ENCODE measurements at places on chromosomes 7 and 10.

GRCh38 chr10:716821-717220, 27.4 kb upstream of the DIP2C start:
- DNase-seq: no peak

- DNase-seq: no peak
These were observed 177.4 kb downstream of the ELFN1 start for GRCh38 chr7:1847260-1848001.

- DNase-seq: no peak
These were observed 137.0 kb downstream of the NRF1 start for GRCh38 chr7:129748356-129749109.

DNA sequence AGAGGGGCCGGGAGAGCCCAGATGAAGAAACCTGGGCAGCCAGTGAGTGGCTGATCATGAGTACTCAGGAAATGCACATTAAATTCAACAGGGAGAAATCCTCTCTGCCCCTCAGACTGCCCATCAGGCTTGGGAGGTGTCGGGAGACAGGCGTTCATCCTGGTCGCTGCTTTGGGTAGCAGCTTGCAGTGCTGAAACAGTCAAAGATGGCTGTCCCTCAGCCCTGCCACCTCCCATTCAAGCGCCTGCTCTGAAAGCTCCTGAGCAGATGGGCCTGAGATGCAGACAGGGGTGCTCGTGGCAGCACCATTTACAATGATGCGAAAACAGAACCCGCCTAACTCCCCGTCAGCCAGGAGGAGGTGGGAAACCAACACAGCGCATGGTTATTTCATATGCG, 3.6 kb upstream of the JAKMIP3 start:
- DNase-seq: no peak

DNA sequence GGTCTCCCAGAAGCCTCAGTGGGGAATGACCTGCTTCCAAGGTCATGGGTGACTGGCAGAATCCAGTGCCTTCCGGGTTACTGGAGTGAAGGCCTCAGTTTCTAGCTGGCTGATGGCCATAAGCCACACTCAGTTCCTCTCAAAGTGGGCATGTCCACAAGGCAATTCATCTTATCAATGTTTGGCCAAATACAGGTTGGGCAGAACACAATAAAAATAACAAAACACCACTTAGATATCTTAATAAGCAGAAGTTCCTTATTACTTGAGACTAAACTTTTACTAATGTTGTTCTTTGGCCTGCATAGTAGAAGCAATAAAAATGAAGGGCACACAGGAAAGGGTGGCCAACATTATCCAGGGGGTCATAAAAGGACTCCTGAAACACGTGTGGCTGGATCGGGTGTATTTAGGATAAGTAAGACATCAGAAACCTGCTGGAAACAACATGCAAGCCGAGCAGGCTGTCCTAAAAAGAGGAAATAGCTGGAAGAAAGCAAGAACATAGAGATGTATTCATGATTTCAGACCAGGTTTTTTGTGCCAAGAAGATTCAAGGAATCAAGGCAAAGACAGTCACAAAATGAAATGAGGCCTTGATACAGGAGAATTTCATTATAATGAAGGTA, 19.6 kb upstream of the AKR1C2 start:
- DNase-seq: no peak

DNA sequence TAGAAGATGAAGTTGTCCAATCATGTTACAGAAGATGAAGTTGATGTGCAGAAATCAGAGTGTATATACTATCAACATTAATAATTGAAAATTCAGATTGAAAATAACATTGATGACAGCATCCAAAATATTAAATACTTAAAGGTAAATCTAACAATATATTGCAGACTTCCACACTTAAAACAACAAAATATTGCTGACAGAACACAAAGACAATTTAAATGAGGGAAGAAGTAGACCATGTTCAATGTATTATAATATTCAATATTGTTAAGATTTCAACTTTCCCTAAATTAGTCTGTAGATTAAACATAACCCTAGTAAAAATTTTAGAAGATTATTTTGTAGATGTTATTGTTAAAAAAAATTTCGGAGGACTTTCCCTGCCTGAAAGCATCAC, 151.9 kb downstream of the PON1 start:
- DNase-seq: no peak

DNA sequence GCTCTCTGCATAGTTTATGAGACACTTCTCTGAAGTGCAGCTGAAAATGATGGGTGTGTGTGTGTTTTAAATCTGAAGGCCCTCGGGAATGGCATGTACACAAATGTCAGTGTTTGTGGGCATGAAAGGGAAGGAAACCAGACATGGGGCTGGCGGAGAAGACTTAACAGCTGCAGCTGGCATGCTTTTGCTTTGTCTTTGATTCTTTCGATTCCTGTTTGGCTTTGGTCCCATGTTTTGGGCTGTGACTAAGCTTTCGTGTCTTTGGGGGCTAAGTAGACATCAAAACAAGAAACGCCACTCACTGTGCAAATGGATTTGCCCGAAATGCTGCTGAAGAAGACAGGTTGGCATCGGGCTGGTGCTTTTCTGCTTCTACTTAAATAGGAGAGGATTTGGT, 179.3 kb downstream of the PFKFB3 start:
- no peak for DNase-seq

GRCh38 chr10:114678820-114679219, 20.7 kb upstream of the ABLIM1 start:
- no peak for DNase-seq

DNA sequence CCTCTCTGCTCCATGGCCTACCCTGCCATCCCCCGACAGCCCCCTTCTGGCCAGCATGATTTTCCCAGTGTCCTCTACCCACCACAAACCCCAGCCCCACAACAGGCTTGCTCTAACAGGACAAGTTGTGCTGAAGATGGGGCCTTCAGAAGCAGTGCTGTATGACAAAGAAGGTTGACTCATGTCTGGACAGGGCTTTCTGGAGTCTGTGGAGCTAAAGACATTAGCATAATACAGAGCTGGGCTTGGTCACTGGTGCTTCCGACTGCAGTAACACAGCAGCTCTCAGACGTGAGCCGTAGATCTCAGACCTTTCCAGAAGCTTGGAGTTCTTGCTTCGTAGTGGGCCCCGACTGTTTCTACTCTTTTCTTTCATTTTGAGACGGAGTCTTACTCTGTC, 100.5 kb downstream of the GTF2IRD1 start:
- no peak for DNase-seq

DNA sequence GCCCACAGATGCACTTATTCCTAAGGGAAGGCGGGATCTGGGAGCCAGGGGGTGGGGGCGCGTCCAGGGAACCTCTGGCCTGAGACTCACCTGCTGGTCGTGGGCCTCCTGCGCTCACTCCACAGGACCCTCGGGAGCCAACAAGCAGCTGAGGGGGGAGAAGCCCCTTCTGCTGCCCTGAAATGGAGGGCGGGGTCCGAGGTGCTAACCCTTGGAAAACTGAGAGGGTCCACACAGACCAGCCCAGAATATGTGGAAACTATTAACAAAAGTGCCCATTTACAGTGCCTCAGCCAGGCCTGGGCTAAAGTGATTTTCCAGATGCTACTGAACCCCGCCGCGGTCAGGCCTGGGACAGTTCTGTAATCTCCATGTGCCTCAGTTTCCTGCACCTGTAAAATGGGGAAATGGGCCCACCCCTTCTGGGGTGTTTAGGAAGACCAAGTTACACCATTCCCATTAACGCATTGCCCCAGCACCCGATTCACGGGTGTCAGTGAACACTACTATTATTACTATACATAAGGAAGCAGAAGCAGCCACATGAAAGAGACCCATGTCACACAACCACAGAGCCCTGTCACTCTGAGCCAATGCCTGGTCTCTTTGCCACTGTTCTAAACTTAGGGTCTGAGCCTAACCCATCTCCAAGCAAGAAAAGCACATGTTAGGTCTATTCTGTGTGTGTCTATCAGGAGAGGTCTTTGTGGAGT, 630 bp upstream of the VSTM4 start:
- DNase-seq: no peak

- no peak for DNase-seq
These were observed 37.6 kb upstream of the TCF7L2 start for GRCh38 chr10:112912410-112912928.

DNA sequence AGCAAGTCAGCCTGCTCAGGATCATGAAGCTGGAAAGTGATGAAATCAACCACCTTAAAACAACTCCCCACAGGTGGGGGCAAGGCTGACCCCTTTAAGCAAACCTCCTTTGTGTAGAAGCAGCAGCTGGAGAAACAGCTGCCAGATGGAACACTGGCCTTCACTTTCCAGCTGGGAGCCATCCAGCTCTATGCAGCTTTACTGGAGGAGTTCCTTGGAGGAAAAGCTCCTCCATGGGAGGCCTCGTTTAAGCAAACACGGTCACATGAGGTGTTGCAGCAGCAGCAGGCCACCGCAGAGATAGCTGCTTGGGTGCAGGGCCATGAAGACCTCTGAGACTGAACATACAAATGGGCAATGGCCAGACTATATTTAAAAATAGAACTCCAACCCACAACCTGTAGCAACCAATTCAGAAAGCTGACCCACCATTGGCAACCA, 13.0 kb upstream of the DLG5 start:
- DNase-seq: no peak

GRCh38 chr10:21208666-21209316, 311.7 kb upstream of the NEBL start:
- DNase-seq: no peak

DNA sequence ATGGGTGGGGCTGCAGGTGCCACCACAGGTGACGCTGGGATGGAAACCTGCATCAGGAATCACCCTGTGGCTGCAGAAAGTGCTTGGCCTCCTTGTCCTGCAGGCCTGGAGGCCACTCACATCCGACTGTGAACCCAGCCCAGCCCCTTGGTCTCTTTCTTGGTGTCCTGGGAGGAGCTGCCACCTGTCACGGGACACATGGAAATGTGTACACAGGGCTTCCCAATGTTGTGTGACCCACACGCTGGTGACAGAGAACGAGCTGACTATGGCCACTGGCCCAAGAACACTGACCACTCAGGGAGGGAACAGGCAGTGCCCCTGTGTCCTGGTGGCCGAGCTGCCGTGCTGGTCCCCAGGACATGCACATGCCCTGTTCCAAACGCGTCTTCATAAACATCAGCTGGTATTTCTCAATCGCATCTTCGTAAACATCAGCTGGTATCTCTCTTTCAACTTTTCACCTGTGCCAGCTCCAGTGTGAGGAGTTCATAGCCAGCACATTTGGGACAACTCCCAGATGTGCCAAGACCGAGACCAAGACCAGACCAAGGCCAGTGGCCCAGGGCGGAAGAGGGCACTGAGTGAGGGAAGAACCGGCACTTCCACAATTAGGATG, 57.9 kb upstream of the INPP5A start:
- no peak for DNase-seq

GRCh38 chr7:24469118-24469517, 104.1 kb upstream of the PALS2 start:
- DNase-seq: no peak

GRCh38 chr10:86360657-86361056, 5.9 kb downstream of the GRID1 start:
- DNase-seq: no peak

GRCh38 chr7:90552521-90552920, 43.6 kb upstream of the CDK14 start:
- no peak for DNase-seq

Measured in amygdala (tissue), 56 donors.